ENCODE measurements at places on chromosomes 3 and 15. TPM values are rescaled to one million over a fixed set of nuclear protein-coding genes. Genes with fewer than 3 reads are reported as not detected.

PRRT3 gene
- 7.8 TPM for total RNA-seq

SLITRK3 gene
- not detected for total RNA-seq

FBLN2 gene
- total RNA-seq, result 83.9 TPM

TMC3 gene
- not detected for total RNA-seq

CALML4 gene
- 0.93 TPM for total RNA-seq

GRCh38 chr3:12648384-12648959, 15.4 kb downstream of the RAF1 start:
- 0 out of 2 replicates have a peak, but pooled peaks cover 4% of the 10 kb centered on the region for H3K36me3 ChIP-seq
- H3K4me3 ChIP-seq, result no peak overlapping the region
- peaks cover 54% of the 10 kb centered on the region for H3K4me1 ChIP-seq
- DNase-seq, result no peak

DNA sequence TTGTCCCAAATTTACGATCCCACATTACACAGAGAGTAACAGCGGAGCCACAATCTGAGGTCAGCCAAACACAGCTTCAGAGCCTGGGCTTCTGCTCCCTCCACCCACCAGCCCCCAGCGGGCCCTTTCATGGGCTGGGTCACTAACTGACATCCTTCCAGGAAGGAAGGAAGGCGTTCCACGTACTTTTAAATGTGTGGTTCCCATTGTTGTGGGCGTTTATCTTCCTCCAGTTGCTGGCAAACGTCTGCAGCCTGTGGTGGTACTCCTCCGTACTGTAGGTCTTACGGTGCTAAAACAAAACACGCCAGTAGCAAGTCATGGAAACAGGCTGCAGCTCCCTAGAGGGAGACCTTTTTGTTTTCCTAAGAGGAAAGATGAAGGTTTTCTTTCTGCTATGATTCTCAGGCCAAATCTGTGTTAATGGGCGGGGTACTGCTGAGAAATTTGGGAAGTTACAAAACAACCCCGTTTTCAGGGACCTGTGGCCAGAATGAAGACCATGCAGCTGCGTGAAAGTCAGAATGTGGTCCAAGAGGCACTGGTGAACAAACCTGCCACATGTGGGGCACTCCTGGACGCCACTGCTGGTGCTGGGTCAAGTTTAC, 7.6 kb downstream of the CTSH start:
- no peak overlapping the region for H3K4me3 ChIP-seq
- H3K27me3 ChIP-seq, result peaks cover 32% of the 10 kb centered on the region
- DNase-seq, result no peak
- no peaks in the 10 kb centered on the region for H3K4me1 ChIP-seq
- no peak overlapping the region for H3K27ac ChIP-seq
- no peaks in the 10 kb centered on the region for H3K36me3 ChIP-seq

- no peaks in the 10 kb centered on the region for H3K4me1 ChIP-seq
- DNase-seq, result no peak
- H3K4me3 ChIP-seq, result no peak overlapping the region
- H3K36me3 ChIP-seq, result no peaks in the 10 kb centered on the region
- no peak overlapping the region for H3K27ac ChIP-seq
Measured at GRCh38 chr15:101351736-101352135, 56.7 kb upstream of the SNRPA1 start.

DNA sequence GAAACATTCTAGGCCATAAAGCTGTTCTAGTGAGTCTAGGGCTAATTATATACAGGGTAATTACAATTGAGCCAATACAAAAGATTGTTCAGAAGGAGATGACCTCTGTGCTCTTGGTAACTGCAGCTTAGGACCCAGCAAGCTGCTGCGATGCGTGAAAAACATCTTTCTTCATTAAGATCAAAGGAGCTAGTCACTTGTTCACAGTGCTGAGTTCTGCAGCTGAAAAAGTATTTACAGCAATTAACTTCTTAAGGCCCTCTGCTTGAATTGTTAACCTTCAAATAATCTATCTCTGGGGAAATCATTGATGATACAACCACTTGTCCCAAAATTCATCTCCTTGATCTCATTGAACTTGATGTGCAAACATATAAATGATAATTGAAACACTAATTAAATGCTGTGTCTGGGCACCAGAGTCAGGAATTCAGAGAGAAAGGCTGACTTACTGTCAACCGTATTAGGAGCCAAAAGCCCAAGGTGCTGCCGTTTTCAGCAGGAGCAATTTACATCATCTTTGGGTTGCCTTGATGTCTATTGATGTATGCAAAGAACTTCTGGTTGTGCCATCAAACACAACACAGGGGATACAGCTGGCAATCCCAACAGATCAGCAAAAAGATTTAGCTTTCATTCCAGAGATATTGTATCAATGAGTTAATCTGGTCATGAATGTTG, 213.0 kb downstream of the NECTIN3 start:
- DNase-seq, result no peak
- H3K36me3 ChIP-seq, result 0 out of 2 replicates have a peak, but pooled peaks cover 4% of the 10 kb centered on the region
- peaks cover 9% of the 10 kb centered on the region for H3K4me1 ChIP-seq
- H3K27me3 ChIP-seq, result peaks cover 10% of the 10 kb centered on the region
- no peak overlapping the region for H3K27ac ChIP-seq

GRCh38 chr15:48289628-48290027, 41.6 kb upstream of the DUT start:
- peak; percentile 34 for DNase-seq
- no peak overlapping the region for H3K4me3 ChIP-seq
- peaks cover 15% of the 10 kb centered on the region for H3K4me1 ChIP-seq
- no peaks in the 10 kb centered on the region for H3K36me3 ChIP-seq
